ENCODE measurements at places on chromosomes 2 and 18. TPM values are rescaled to one million over a fixed set of nuclear protein-coding genes. Genes with fewer than 3 reads are reported as not detected.

- no peak for DNase-seq
Measured at GRCh38 chr2:236061497-236061896, 106.7 kb downstream of the GBX2 start.

DNA sequence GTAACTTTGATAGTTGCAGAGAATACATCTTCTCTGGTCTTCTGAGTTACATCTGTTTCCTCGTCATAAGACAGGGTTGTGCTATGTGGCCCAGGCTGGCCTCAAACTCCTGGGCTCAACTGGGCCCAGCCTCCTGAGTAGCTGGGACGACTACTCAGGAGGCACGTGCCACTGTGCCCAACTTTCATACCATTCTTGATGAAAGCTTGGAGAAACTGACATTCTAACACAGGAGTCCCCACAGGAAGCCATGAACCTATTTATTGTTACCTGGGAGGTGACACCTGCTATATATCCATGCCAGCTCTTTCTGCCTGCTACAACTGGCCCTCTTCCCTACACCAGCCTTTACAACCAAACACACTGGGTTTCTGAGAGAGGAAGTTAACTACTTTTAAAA lies 19.1 kb downstream of the EIF2AK3 start:
- no peak for DNase-seq

DNA sequence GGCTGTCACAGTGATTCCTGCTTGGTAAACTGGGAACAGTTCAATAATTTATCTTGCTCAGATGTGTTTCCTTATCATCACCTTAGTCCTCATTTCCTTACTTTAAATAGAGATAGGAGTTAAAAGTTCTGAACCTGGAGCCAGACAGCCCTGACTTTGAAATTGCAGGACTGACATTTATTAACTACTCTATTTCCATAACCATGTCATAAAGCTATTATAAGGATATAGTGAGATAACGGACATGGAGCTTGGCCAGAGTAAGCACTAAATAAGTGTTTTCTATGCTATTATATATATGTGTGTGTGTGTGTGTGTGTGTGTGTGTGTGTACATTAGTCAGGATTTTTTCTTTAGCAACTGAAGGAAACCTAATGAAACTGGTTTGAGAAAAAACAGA lies 13.1 kb downstream of the NT5DC4 start:
- DNase-seq, result no peak

RAD51AP2 gene
- not detected for total RNA-seq

- DNase-seq, result no peak
Measured at GRCh38 chr2:109347626-109348025, 218.6 kb downstream of the SH3RF3 start.

- DNase-seq, result no peak
Measured at GRCh38 chr2:1248187-1248586, 165.1 kb upstream of the TPO start.

GRCh38 chr2:167825664-167826063 lies 421.7 kb downstream of the STK39 start:
- no peak for DNase-seq

CDH20 gene
- not detected for total RNA-seq

GRCh38 chr2:182228073-182228473 lies 198.8 kb downstream of the PDE1A start:
- no peak for DNase-seq

DNA sequence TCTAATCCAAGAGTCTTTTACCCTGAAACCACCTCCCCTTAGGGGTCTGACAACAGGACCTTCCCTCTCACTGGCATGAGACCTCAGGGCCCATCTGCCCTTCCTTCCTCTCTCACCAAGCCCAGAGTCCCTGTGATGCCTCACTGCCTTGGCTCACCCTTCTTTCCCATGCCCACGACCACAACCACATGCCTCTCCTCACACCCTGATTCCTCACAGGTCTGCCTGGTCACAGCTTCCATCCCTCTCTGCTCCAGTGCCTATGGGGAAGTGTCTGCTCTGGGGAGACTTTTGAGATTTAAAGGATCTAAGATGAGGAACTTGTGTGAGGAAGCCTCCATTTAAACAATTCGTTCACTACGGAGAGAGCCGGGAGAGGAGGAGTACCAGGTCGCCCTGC lies 98.9 kb upstream of the SH3BP4 start:
- no peak for DNase-seq

GPR45 gene
- 0.98 TPM for total RNA-seq

GRCh38 chr2:129892360-129892759 lies 87.1 kb upstream of the RAB6C start:
- no peak for DNase-seq

DNA sequence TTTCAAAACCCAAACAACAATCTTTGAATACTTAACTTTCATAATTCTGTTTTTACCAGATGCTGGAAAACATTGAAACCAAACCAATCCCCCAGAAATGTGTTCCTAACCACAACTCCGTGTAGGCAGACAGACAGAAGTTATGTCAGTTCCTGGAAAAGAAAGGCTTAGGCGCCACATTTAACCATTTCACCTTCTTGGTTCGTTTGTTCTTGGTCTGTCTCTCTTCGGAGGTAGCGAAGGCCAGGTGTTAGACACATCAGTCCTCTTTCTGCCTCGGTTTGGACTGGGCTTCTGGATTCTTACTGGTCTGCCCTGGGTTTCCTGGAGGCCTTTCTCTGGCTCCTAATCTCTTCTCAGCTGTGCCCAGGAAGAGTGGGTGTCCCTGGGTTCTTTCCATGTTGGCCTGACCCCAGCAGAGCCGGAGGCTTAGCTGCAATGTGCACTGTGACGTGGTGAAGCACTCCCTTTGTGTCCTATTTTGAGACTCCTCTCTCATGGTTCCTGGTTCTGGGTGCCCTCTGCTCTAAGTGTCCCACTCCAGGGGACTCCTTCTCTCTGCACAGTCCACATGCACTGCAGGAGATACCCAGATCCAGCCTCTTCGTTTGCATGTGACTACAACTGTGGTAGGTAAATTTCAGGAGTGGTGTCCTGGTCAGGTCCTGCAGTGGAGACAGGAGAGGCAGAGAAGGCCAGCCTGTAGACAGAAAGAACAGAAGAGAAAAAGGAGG lies 23.1 kb upstream of the RAB31 start:
- no peak for DNase-seq

OXER1 gene
- total RNA-seq, result not detected

SERPINB3 gene
- not detected for total RNA-seq

CROCC2 gene
- total RNA-seq, result not detected

All from SK-MEL-5 (cell line).